ENCODE measurements at places on chromosomes 3 and 15.

- DNase-seq, result no peak
These were observed 136.6 kb downstream of the TMCC1 start for GRCh38 chr3:129756871-129757270.

DNA sequence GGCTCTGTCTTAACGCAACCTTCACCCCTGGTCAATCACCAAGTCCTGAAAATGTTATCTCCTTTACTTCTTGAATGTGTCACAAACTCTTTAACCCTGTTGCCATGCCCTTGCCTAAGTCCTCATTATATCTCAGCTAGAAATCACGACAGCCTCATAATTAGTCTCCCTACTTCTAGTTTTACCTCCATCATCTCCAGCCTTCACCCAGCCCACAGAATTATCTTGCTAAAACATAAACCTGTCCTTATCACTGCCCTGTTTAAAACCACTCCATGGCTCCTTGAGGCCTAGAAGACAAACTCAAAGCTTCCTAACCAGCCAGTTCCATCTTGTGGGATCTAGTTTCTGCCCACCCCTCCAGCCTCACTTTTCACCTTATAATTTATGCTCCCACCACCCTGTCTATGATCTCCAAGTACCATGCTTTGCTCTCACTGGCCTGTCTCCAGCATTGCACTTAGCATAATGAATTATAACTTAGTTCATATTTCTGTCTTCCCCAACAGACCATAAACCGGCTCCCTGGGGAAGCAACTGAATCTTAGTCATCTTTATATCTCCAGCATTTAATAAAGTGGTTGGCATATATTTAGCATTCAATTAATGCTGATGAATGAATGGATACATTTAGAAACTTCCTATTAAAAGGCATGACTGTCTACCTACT, 39.2 kb downstream of the GPR176 start:
- no peak for DNase-seq

- no peak for DNase-seq
These were observed 995.3 kb downstream of the ROBO2 start for GRCh38 chr3:78035131-78035641.

GRCh38 chr3:174202116-174202515, 657.0 kb upstream of the NAALADL2 start:
- DNase-seq, result no peak

GRCh38 chr3:154482507-154482906, 52.5 kb upstream of the GPR149 start:
- DNase-seq, result no peak

DNA sequence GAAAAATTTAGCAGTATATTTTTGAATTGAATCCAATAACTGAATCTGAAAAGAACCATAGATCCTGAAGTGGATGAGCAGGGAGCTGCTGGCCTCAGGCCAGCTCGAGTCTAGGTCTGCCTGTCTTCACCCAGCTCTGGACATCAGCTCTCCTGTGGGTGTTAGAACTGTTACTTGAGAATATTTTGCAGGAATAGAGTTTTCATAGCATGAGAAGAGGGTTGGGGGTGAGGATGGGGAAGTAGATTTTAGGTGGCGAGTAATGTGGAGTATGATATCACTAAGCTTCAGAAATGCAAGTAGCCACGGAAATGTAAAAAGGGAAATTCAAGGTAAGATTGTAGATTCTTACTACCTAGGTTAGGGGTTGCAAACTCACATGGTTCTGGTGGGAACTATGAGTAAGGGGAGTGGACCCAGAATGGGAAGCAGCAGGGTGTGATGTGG, 6.2 kb downstream of the RAB8B start:
- no peak for DNase-seq
